ENCODE measurements at places on chromosomes 13 and 19.

GRCh38 chr19:18457483-18458331 lies 19.8 kb upstream of the ISYNA1 start:
- DNase-seq = no peak

DNA sequence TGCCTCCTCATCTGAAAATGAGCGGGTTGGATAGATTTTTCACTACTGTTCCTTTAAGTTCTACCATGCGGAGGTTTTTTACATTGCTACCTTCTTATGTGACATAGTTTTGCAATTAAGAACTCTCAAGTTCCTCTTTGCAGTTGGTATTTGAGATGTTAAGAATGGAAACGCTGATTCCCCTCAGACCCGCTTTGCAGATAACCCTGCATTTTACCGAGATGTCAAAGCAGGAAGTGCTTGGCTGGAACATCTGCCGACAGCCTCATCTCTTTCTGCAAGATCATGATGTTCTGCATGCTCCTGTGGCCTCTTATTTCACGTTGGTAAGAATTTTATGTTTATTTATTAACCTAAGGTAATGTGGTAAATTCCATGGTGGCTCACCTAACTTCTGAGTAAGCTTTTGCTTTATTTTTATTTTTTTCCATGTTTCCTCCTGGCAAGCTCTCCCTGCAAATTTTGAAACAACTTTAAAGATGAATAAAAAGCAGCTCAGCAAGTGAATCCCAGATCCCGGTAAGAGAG lies 22.5 kb downstream of the PABPC3 start:
- no peak for DNase-seq

DNA sequence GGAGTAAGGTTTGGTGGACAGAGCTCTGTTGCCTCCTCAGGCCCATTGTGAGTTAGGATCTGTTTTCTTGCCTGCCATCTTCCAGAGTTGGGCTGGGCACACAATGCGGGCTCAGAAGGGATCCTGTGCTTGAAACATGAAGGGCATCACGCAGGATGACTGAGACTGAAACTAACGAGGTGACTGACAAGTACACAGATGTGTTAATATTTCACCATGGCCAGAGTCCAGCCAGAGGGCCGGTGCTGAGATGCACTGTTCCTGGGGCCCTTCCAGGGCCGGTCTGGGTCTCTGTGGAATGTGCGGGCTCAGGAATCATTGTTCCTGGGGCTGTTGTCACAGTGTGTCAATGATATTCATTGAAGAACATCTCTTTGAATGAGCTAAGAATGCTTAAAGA lies 163.7 kb downstream of the URI1 start:
- DNase-seq = no peak

DNA sequence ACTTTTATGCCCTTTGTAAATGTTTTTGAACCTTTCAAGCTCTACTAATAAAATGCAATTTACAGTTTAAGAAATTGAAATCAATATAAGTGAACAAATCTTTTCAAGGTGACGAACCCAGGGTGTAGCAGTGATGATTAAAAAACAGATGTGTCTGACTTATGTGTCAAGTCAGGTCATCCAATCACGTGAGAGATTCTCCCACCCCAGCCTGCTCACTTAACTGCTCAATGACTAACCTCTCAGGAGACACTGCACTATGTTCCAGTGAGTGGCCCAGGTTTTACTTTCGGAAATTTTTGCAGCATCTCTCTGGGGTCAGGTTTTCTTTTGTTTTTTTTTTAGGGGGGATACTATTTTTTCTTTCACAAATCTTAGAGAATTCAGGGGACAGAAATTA lies 60.7 kb downstream of the ZNF429 start:
- DNase-seq = no peak

DNA sequence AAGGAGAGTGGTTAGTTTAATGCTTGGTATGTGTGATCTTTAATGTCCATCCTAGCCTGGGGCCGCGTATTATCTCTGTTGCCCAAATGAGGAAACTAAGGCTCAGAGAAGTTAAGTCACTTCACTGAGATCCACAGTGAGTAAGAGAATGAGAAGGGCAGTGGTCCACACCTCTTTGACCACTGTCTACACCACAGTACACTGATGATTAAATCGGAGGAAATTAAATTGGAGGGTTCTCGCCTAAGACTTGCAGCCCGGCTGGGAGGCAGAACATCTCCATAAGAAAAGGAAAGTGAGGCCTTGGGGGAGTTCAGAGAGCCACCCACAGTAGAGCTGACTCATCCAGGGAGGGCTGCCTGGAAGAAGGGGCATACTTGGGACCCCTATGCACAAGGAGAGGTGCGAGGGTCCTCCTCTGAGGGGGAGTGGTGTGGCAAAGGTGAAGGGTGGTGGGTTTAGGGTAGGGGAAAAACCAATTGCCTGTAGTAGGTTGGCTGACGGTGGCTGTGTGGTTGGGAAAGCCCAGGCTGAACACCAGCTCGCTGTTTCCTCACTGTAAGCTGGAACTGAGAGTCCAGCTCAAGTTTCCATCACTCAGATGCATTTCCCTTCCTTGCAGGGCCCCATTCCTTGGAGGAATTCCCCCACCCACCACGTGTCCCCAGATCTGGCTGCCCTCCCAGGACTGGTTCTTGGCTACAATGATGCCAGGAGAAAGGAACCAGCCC lies 15.0 kb upstream of the DHRS12 start:
- DNase-seq = peak; percentile 79

- no peak for DNase-seq
These were observed 82.3 kb downstream of the RNASEH2B start for GRCh38 chr13:50991579-50992521.

- DNase-seq = no peak
These were observed 6.8 kb downstream of the DCUN1D2 start for GRCh38 chr13:113483504-113484293.

DNA sequence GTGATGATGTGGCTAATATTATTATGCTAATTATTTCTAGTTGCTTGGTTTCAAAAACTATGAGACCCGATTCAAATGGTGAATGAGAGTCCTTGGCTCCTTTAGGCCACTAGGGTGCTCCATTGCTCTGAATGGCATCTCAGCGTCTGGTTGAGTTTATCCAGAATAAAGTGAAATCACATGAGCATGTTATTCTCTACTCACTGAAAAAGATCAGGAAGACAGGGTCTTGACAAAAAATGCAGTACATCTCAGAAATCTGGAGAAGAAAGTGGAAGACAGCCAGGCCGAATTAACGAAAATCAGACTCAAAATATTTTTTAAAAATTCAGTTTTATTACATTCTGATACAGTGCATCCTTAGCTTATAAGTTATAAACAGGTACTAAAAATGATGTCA lies 516.2 kb downstream of the MYO16 start:
- DNase-seq = no peak

DNA sequence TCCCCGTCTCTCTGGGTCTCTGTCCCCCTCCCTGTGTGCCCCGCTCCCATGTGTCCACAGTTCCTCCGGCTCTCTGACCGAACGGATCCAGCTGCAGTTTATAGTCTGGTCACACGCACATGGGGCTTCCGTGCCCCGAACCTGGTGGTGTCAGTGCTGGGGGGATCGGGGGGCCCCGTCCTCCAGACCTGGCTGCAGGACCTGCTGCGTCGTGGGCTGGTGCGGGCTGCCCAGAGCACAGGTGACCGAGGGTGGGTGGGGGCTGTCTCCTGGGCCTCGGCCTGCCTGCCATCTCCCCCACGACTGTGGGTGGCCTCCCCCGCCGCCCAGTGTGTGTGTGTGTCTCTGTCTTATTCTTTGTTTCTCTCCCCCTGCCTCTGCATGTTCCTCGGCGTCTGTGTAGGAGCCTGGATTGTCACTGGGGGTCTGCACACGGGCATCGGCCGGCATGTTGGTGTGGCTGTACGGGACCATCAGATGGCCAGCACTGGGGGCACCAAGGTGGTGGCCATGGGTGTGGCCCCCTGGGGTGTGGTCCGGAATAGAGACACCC lies 10.3 kb downstream of the TRPM4 start:
- DNase-seq = no peak
